ENCODE measurements at places on chromosomes 1 and 21. TPM values are rescaled to one million over a fixed set of nuclear protein-coding genes. Genes with fewer than 3 reads are reported as not detected.

The CHAF1B gene
- 3.3 TPM for total RNA-seq

The CCDC190 gene
- total RNA-seq, result not detected

The ERO1B gene
- 153 TPM for total RNA-seq

- DNase-seq, result no peak
Measured at GRCh38 chr1:207389728-207390464, 64.2 kb upstream of the CR2 start.

- DNase-seq, result no peak
Measured at GRCh38 chr21:44482581-44483287, 27.4 kb downstream of the LRRC3 start.

DNA sequence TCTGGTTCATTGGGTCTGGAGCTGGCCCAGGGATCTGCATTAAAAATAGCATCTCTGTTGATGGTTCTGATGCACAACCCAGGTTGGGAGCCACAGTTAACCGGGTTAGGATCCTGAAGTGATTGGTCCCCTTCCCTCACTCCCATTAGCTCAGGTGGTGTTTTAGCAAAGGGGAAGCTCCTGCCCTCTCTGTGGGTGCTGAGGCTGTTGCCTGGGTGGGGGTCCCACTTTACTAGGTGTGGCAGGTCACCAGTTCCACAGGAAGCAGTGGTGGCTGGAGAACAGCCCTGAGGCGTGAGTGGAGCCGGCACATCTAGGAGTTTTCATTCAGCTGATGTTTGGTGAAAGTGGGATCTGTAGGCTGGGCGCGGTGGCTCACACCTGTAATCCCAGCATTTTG, 86.5 kb downstream of the MAN1C1 start:
- no peak for DNase-seq

The CASP9 gene
- total RNA-seq, result 6.6 TPM

DNA sequence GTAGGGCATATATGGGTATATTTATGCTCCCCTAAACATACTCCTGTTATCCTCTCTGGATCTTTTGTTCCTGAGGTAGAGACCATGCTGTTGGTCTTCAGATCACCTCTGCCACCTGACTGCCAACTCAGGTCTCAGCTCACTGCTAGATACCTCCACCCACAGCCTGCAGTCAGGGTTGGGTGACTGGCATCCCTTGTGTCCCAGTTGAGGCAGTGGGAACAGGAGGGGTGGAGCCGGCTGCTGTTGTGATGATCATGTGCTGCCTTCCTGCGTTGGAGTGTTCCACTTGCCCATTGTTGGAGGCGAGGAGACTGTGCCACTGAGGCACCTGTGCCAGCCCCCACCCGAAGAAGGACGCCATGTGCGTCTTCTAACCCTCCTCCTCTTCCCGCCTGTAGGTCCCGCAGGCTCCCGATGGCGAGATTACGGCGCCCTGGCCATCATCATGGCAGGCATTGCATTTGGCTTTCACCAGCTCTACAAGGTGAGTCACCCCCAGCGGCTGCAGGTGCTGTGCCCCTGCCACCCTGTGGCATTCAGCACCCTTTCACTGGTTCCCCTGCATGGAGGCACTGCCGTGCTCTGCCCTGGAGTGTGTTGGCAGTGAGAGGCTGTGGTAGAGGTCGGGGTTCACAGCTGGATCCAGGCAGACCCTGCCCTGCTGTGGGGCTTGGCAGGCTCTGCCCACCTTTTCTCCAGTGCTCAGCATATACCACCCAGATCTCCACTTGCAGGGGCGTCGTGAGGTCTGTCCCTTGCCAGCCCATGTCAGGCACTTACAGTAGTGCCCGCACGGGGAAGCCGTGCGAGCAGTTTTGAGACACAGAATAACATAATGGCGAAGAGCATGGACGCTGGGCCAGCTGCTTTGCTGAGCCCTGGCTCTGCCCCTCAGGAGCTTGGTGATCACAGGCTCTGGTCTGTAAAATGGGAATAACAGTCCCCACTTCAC, 143.5 kb downstream of the PEX14 start:
- no peak for DNase-seq

DNA sequence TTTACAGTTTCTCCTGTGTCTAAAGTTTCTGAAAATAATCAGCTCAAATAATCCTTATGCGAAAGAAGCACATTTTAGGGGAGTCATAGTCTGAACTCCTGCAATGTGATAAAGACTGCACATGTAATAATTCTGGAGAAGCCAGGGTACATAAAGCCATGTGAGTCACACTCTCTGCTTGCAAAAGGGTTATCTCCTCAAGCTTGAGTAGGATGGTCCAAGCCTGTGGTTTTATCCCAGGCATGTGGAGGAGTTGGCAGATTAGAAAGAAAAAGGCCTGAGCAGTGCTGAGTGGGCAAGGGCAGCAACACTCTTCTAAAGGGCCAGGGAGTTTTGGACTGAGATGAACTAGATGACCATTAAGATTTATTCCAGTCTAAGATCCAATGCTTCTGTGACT, 220.4 kb downstream of the RHOU start:
- DNase-seq, result no peak

DNA sequence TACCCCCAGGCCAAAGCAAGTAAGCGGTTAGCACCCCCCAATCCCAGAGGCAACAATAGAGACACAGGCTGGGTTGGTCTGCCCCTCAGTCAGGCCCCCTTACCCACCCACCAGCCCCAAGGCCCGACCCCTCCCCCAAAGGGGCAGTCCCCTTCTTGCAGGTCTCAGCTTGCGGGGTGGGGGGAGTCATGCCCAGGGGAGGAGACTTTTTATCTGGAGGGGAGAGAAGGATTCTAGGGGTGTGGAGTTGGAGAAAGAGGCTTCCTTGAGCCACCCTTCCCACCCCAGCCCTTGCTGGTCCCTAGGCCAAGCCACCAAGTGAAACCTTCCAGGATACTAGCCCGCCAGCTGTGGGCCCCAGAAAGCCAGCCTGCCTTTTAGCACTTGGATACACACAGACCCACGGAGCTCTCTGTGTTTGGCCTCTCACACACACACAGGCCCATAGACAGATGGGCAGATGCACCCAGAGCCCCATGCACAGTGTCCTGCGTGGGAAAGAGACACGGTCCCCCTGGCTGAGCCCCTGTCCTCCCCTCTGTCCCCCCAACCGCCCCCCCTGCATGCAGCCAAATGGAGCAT, 7.1 kb downstream of the TMEM54 start:
- DNase-seq, result no peak

The BEND5 gene
- total RNA-seq, result 3.5 TPM

DNA sequence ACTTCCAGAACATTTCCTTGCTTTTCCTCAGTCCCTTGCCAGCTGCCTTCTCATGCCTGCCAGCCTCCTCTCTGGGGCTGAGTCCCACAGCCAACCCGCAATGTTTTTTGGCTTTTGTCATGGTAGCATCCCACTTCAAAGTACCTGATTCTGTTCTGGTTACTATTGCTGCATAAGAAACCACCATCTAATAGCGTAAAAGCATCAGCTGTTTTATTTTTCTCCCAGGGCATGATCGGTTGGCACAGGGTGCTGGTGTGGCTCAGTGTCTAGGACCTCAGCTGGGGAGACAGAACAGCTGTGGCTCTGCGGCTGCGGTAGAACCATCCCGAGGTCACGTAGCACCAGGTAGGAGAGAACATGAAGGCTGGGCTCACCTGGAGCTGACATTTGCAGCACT, 8.9 kb upstream of the PRMT2 start:
- no peak for DNase-seq

The NMNAT2 gene
- 3.5 TPM for total RNA-seq

- no peak for DNase-seq
Measured at GRCh38 chr1:111471538-111471937, 2.2 kb upstream of the C1orf162 start.

- DNase-seq, result no peak
Measured at GRCh38 chr1:23473037-23473800, 10.8 kb downstream of the ASAP3 start.

DNA sequence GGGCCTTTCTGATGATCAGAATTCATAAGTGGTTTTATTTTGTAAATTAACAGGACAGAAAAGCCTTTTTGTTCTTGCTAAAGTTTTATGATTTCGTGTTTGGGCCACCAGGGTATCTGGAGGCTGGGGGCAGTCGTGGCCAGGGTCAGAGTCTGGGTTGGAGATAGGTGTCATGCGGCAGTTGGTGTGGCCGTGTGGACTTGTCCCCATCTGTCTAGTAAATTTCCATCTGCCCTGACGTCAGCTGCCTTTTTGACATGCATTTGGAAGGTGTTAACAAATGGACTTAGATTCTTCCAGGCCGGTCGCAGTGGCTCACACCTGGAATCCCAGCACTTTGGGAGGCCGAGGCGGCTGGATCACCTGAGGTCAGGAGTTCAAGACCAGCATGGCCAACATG, 56.8 kb downstream of the SKI start:
- DNase-seq, result no peak

DNA sequence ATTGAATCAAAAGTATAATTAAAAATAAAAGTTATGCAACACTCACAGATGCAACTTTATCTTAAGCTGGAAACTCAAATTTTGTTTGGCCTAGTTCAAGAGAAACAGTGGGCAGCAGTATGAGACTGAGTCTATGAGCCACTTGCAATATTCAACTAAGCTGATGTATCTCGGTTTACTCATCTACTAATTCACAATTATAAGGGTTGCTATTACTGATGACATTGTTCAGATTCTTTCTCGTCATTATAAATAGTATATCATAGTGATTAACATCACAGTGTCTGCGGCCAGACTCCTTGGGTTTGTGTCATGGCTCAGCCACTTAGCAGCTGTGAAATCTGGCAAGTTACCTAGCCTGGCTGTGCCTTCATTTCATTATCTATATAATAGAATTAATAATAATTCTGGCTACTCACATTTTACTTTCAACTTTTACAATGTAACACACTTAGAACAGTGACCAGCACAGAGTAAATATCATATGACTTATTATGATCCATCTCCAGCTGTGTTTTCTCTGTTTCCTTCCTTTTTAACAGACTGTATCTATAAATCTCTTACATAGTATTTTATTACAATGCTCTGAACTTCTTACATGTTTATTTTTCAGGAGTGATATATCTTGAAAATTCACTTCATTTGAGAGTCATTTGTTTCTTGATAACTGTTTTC, 194.3 kb upstream of the RGS18 start:
- no peak for DNase-seq

- DNase-seq, result no peak
Measured at GRCh38 chr1:110067893-110068645, 2.4 kb downstream of the ALX3 start.

DNA sequence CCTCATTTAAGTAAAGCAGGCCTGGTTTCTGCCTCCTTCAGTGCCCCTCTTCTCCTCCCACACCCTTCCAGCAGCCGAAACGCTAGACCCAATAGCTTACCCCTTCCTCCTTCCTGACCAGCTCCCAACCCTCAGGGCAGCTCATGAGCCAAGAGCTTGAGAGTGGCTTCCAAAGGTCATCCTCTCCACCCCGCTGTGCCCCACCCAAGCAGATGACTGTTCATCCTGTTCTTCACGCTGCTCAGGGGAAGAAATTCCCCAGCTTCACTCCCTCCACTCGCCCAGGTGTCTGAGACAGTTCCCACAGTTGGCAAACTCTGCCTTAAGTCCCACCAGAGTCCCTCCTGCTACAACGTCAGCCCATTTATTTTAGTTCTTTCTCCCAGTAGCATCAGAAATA, 23.4 kb downstream of the ARHGEF19 start:
- no peak for DNase-seq

The RAP1GAP gene
- total RNA-seq, result 53.4 TPM

The PSRC1 gene
- 1.0 TPM for total RNA-seq

The SDE2 gene
- 9.4 TPM for total RNA-seq

The AIRE gene
- total RNA-seq, result not detected

The VHLL gene
- not detected for total RNA-seq

DNA sequence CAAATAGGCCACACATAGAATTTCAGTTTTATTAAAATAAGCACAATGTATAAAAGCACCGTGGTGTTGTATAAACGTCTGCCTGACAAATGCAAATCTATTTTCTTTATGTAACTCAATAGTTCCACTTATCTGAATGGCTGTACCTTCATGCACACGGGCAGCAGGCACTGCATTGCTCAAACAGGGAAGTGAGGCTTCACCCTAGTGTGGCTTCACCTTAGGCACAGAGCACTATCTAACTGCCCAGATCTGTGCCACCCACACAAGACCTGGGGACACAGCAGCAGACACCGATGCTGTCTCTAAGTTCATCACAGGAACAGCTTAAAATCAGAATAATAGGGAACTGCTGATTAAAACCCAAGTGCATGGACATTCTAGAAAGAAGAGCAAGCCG, 6.0 kb upstream of the KNCN start:
- DNase-seq, result no peak

DNA sequence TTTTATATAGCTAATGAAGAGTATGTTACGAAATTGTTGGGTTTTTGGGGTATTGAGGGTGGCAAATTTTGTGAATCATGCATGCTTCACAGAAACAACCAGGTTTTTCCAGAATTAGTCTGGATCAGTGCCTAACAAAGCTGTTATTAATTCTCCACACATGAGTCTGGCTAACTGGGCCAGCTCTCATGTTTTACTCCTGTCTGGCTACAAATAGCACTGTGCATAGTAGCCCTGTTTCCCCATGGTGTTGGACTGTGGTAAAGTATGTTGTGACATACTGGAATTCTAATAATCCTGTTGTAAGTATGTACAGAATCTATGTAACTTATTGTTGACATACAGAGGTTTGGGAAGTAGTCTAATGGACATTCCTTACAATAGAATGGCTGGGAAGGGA, 35.8 kb downstream of the S100B start:
- no peak for DNase-seq

DNA sequence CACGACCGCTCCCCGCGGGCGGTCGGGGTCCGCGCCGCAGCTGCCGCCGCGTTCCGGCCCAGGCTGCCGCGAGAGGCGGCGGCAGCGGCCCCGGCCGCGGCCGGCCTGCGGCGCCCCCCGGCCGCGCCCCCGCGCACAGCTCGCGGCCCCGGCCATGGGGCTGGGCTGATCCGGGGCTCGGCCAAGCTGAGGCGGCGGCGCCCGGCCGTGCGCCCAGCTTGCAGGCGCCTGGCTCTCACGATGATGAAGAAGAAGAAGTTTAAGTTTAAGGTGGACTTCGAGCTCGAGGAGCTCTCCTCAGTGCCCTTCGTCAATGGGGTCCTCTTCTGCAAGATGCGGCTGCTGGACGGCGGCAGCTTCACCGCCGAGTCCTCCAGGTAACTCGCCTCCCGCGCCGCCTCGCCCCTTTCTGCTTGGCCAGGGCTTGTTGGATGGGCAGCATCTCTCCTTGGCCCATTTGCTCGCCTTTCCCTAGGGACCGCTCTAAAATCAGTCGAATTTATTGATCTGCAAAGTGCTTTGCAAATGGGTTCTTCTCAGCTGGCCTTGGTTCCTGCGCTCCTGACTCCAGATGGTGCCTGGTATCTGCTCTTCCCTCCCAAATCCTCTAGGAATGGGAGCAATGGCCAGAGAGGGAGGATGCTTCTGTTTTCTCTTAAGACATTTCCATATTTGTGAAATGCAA, 431 bp downstream of the EEIG2 start:
- DNase-seq, result peak; percentile 39

The SLFNL1 gene
- total RNA-seq, result 0.18 TPM

- DNase-seq, result no peak
Measured at GRCh38 chr1:52600533-52601179, 1.5 kb upstream of the GPX7 start.

- DNase-seq, result no peak
Measured at GRCh38 chr1:119791377-119791776, 19.9 kb downstream of the REG4 start.
